ENCODE measurements at places on chromosomes 1 and 21.
A peak's percentile ranks its signal among the peaks of the same experiment; 100 is the strongest.

DNA sequence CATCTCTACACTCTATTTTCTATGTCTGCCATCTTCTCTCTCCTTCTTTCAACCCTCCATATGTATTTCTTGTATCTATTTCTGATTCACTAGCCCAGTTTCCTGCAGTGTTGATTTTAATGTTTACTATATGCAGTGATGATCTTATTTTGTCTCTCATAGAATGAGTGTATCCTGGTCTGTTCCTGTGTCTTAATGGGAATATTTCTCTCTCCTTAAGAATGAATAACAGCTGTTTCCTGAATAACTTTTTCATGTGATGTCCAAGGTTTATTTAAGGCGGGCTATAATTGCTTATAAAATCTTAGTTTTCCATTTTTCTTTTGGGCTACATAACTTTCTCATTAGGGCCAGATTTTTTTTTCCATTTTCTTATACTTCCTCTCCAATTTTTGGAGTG, 144.5 kb downstream of the C1orf21 start:
- peaks cover 2% of the 10 kb centered on the region for H3K36me3 ChIP-seq
- no peak overlapping the region for H3K27ac ChIP-seq
- no peaks in the 10 kb centered on the region for H3K27me3 ChIP-seq
- peaks cover 3% of the 10 kb centered on the region for H3K4me1 ChIP-seq
- DNase-seq: no peak
- no peak overlapping the region for H3K4me3 ChIP-seq

DNA sequence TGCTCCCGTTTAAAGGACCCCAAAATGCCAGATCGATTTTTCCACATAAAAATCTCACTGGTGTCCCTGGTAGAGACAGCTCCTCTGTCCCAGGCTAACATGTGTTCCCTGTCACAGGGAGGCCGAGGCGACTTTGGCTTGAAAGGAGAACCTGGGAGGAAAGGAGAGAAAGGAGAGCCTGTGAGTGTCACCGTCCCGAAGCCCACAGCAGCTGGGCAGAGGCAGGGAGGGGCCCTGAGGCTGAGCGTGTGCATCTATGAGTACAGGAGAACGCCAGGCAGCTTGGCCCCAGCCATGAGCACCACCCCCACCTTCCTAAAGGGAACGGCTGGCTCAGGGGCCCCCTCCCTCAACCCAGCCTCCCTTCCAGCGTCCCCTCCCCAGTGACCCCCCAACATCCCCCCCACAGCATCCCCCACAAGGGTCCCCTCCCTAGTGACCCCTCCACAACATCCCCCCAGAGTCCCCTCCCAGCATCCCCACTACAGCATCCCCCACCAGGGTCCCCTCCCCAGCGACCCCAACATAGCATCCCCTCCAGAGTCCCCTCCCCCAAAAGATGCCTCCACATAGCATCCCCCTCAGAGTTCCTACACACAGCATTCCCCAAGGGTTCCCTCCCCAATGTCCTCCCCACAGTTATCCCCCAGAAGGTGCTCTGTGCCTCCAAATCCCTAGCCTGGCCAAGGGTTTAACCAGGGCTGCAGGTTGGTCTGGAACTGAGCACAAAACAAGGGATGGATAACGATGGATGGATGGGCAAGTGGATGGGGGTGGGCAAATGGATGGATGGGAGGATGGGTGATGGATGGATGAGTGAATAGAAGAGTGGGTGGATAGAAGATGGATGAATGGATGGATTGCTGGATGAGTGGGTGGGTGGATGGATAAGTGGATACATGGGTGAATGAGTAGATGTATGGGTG, 25.1 kb downstream of the COL6A2 start:
- no peaks in the 10 kb centered on the region for H3K4me1 ChIP-seq
- no peak overlapping the region for H3K4me3 ChIP-seq
- no peaks in the 10 kb centered on the region for H3K27me3 ChIP-seq
- no peak overlapping the region for H3K27ac ChIP-seq
- no peak for DNase-seq
- peaks cover 3% of the 10 kb centered on the region for H3K36me3 ChIP-seq

DNA sequence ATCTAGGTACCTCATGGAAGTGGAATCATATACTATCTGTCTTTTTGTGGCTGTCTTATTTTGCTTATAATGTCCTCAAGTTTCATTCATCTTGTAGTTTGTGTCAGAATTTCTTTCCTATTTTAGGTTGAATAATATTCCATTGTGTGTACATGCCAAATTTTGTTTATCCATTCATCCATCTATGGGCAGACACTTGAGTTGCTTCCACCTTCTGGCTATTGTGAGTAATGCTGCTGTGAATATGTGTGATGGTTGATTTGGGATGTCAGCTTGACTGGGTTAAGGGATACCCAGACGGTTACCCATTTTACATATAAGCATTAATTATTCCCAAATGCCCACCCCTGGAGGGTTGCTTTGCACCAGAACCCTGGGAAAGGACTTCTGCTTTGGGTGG, 477.5 kb downstream of the PTPRU start:
- no peaks in the 10 kb centered on the region for H3K36me3 ChIP-seq
- H3K27me3 ChIP-seq: no peaks in the 10 kb centered on the region
- H3K4me3 ChIP-seq: no peak overlapping the region
- no peaks in the 10 kb centered on the region for H3K4me1 ChIP-seq
- DNase-seq: no peak

GRCh38 chr1:198676253-198676652, 37.4 kb downstream of the PTPRC start:
- peaks cover 36% of the 10 kb centered on the region for H3K4me1 ChIP-seq
- DNase-seq: peak; percentile 75
- H3K27ac ChIP-seq: peak overlapping the region; percentile 90
- peaks cover 62% of the 10 kb centered on the region for H3K36me3 ChIP-seq

DNA sequence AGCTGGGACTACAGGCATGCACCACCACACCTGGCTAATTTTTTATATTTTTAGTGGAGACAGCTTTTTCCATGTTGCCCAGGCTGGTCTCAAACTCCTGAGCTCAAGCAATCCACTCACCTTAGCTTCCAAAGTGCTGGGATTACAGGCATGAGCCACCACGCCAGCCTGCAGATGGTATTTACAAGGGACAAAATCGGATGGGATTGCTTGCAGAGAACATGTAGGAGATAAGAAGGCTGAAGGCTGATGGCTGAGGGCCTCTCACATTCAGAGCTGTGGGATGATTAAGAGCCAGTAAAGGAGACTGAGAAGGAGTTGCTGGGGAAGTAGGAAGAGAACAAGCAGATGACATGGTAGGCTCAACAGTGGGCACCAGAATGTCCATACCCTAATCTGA, 24.0 kb upstream of the QSOX1 start:
- DNase-seq: no peak
- H3K27me3 ChIP-seq: no peaks in the 10 kb centered on the region
- H3K4me1 ChIP-seq: peaks cover 3% of the 10 kb centered on the region
- no peaks in the 10 kb centered on the region for H3K36me3 ChIP-seq
- no peak overlapping the region for H3K27ac ChIP-seq

DNA sequence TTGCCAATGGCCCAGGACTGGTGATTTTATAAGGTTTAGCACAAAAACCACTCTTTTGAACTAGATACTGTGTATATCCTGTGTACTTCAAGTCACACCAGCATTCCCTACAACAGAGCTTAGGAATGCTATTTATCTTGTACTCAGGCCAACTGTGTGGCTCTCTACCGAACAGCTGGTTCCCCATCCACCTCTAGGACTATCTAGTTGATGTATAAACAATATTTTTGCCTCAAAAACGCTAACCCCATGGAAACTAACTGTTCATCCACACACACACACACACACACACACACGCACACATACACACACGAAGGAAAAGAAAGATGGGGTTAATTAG, 28.7 kb upstream of the SLC45A3 start:
- H3K36me3 ChIP-seq: no peaks in the 10 kb centered on the region
- no peak overlapping the region for H3K4me3 ChIP-seq
- H3K27ac ChIP-seq: no peak overlapping the region
- H3K4me1 ChIP-seq: no peaks in the 10 kb centered on the region

DNA sequence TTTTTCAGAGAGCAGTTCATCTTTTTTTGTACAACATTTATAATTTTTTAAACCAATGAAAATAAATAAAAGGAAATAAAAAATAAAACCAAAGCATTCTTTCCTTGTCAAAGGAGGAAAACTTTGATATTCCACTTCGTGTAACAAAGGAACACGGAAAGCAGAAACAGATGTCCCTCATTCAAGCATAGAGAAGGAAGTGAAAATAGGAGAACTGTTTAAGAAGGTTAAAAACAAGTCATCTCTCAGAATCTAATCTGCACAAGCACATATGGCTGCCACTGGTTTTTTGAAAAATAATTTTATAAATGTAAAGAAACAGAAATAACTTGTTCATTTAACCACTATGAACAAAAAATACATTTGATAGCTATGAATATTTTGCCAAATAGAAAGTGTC, 35.9 kb upstream of the ZNF644 start:
- no peaks in the 10 kb centered on the region for H3K36me3 ChIP-seq
- H3K27me3 ChIP-seq: no peaks in the 10 kb centered on the region
- H3K27ac ChIP-seq: no peak overlapping the region
- H3K4me3 ChIP-seq: no peak overlapping the region
- no peak for DNase-seq

DNA sequence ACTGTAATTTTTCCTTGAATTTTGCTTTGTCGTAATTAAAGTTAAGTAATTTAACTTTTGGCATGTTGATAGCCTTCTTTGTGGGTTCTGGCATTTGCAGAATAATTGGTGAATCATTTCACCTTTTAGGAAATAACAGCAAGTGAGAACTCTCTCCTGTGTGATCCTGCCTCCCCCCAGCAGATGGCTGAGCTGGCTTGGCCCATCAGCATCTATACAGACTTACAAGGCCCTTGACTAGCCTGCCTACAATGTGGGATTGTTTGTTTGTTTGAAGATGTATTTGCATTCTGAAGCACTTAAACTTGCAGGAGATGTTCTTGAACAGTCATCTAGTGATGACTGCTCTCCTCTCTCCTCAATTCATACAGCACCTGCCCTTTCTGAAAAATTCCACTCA, 55.9 kb downstream of the MACO1 start:
- H3K4me1 ChIP-seq: no peaks in the 10 kb centered on the region
- no peak overlapping the region for H3K4me3 ChIP-seq

DNA sequence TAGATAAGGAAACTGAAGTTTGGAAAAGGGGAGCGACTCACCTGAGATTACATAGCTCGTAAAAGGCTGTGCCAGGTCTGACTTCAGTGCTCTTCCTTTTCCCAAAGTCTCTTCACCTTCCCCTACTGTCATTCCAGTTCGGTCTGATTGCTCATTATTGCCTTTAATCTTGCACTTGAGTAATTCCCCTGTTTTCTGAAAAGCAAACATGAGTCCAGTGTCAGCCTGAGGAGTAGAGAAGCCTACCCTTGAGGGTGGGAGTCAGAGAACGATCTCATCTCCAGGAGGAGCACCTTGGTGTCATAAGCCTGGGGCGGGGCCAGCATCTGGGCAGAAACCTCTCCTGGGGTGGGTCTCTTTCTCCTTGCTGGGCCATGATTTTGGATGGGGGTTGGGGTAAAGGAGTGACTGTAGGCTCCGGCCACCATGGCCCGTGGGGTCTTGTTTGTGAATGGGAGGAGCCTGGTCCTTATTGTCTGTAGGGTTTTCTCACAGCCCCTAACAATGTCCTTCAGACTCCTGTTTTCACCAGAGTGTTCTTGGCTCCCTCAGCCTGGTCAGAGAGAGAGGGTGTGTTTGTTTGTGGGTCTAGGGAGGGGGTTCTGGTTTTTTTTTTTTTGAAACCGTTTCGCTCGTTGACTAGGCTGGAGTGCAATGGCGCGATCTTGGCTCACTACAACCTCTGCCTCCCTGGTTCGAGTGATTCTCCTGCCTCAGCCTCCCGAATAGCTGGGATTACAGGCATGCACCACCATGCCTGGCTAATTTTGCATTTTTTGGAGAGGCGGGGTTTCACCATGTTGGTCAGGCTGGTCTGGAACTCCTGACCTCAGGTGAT, 6.0 kb downstream of the VANGL2 start:
- no peak overlapping the region for H3K27ac ChIP-seq
- H3K4me3 ChIP-seq: no peak overlapping the region
- H3K4me1 ChIP-seq: peaks cover 1% of the 10 kb centered on the region
- no peaks in the 10 kb centered on the region for H3K36me3 ChIP-seq

Measured in natural killer cell (primary cell).